Endothelial cell of umbilical vein (primary cell): ENCODE measurements at places on chromosomes 6 and 20. TPM values are rescaled to one million over a fixed set of nuclear protein-coding genes. Genes with fewer than 3 reads are reported as not detected.
A peak's percentile ranks its signal among the peaks of the same experiment; 100 is the strongest.

- no peak overlapping the region for H3K4me3 ChIP-seq
- no peaks in the 10 kb centered on the region for H3K36me3 ChIP-seq
- no peaks in the 10 kb centered on the region for H3K4me1 ChIP-seq
- H3K27me3 ChIP-seq: no peaks in the 10 kb centered on the region
- peak; percentile 14 for DNase-seq
Measured at GRCh38 chr6:141199074-141199473, 933.7 kb upstream of the GJE1 start.

- H3K27ac ChIP-seq: no peak overlapping the region
- no peak for DNase-seq
- H3K4me3 ChIP-seq: no peak overlapping the region
- H3K27me3 ChIP-seq: no peaks in the 10 kb centered on the region
Measured at GRCh38 chr20:63950701-63951397, 5.4 kb downstream of the UCKL1 start.

DNA sequence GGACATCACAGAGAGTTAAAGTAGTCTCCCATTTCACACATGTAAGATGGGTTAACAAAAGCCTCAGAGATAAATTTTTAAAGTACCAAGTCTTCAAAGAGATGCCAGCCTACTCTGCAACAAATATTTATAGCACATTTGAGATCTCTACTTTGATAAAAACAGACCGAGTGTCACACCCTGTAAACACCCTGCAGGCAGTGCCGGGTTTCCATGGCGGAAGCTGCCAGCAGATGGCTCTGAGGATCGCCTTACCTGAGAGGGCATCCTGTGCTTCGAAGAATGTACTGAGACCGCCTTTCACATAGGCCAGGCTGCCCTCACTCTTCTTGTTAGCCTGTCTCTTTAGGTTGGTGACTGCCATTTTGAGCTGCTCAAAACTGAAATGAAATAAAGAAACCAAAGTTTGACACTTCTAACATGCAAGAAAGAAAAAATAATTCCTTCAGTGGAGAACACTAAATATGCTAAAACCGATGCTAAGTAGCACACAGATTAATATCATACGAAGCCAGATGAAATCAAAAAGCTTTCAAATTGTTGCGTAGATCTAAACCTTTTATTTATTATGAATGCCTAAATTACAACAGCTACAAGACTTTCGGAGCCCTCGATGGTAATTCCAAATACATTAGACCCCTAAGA, 39.3 kb downstream of the HUS1B start:
- no peak overlapping the region for H3K4me3 ChIP-seq
- no peaks in the 10 kb centered on the region for H3K27me3 ChIP-seq
- H3K27ac ChIP-seq: no peak overlapping the region

- H3K4me3 ChIP-seq: no peak overlapping the region
- H3K27me3 ChIP-seq: no peaks in the 10 kb centered on the region
- H3K4me1 ChIP-seq: no peaks in the 10 kb centered on the region
Measured at GRCh38 chr20:26218301-26218700, 521.6 kb upstream of the ZNF337 start.

- H3K27ac ChIP-seq: no peak overlapping the region
- no peaks in the 10 kb centered on the region for H3K4me1 ChIP-seq
- H3K36me3 ChIP-seq: no peaks in the 10 kb centered on the region
- DNase-seq: no peak
Measured at GRCh38 chr20:57618091-57618763, 2.0 kb downstream of the ZBP1 start.

- H3K27me3 ChIP-seq: peaks cover 2% of the 10 kb centered on the region
- no peak overlapping the region for H3K27ac ChIP-seq
- no peaks in the 10 kb centered on the region for H3K4me1 ChIP-seq
- no peak overlapping the region for H3K4me3 ChIP-seq
- H3K36me3 ChIP-seq: no peaks in the 10 kb centered on the region
Measured at GRCh38 chr6:31717499-31718222, 2.5 kb downstream of the LY6G6D start.

- no peaks in the 10 kb centered on the region for H3K27me3 ChIP-seq
- H3K36me3 ChIP-seq: no peaks in the 10 kb centered on the region
- no peak overlapping the region for H3K4me3 ChIP-seq
- H3K4me1 ChIP-seq: peaks cover 22% of the 10 kb centered on the region
- H3K27ac ChIP-seq: no peak overlapping the region
- DNase-seq: no peak
Measured at GRCh38 chr6:142339113-142339512, 37.3 kb downstream of the ADGRG6 start.

DNA sequence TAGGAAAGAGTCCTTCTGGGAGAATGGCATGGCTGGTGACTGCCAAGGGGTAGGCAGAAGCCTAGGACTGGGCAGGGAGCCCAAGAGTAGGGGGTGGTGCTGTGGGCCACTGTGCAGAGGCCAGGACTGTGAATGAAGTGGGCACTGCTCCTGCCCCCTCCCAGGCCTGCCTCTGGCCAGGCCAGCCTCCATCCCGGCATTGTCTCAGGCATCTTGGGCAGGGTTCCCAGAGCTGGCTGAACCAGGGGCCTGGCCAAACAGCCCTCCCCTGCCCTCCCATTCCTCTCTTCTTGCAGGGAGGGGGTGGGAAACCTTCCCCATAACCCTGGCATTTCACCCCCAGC, 81.6 kb downstream of the MRPL14 start:
- peaks cover 26% of the 10 kb centered on the region for H3K4me1 ChIP-seq
- DNase-seq: no peak
- H3K27me3 ChIP-seq: no peaks in the 10 kb centered on the region
- no peak overlapping the region for H3K27ac ChIP-seq
- H3K36me3 ChIP-seq: no peaks in the 10 kb centered on the region
- no peak overlapping the region for H3K4me3 ChIP-seq

DNA sequence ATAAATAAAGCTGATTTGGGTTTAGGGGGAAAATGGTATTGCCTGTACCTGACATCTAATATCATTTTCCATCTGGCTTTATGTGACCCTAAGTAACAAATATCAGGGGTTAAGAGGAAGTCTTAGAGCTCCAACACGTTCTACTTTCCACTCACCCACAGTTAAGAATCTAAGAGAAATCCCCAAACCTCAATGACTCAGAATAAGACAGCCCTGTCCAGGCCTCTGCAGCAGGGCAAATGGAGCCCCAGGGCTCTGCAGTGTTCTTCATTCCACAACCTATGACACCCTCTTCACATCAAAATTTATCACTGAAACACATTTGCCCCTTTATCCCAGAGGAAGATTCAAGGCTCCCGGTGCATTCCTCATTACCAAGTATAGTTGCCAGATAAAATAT, 20.3 kb upstream of the TENT5A start:
- peaks cover 11% of the 10 kb centered on the region for H3K27me3 ChIP-seq
- no peaks in the 10 kb centered on the region for H3K36me3 ChIP-seq
- H3K4me3 ChIP-seq: no peak overlapping the region
- no peak overlapping the region for H3K27ac ChIP-seq
- DNase-seq: no peak

GRCh38 chr6:138785980-138786379, 9.9 kb upstream of the ECT2L start:
- H3K36me3 ChIP-seq: peaks cover 1% of the 10 kb centered on the region
- H3K4me3 ChIP-seq: no peak overlapping the region
- no peak overlapping the region for H3K27ac ChIP-seq
- no peaks in the 10 kb centered on the region for H3K27me3 ChIP-seq

MYMX gene
- polyA plus RNA-seq: 0.18 and 0.24 TPM in 2 replicates

BAG2 gene
- 0.91 and 1.1 TPM in 2 replicates for polyA plus RNA-seq

EPM2A gene
- polyA plus RNA-seq: 2.6 and 3.1 TPM in 2 replicates

TRIM31 gene
- not detected in 2 replicates for polyA plus RNA-seq

CEP250 gene
- 3.2 and 5.3 TPM in 2 replicates for polyA plus RNA-seq

GMPR gene
- 58.7 and 64.0 TPM in 2 replicates for polyA plus RNA-seq

GABRR1 gene
- not detected in 2 replicates for polyA plus RNA-seq
